Psoas muscle (tissue), 8 donors: ENCODE measurements at places on chromosomes 2 and 18. TPM values are rescaled to one million over a fixed set of nuclear protein-coding genes. Genes with fewer than 3 reads are reported as not detected.

GRCh38 chr18:33593261-33593660 lies 15.2 kb downstream of the ASXL3 start:
- H3K4me3 ChIP-seq: no peak overlapping the region
- H3K36me3 ChIP-seq: no peaks in the 10 kb centered on the region
- no peak overlapping the region for H3K27ac ChIP-seq
- H3K4me1 ChIP-seq: no peaks in the 10 kb centered on the region
- DNase-seq: no peak

DNA sequence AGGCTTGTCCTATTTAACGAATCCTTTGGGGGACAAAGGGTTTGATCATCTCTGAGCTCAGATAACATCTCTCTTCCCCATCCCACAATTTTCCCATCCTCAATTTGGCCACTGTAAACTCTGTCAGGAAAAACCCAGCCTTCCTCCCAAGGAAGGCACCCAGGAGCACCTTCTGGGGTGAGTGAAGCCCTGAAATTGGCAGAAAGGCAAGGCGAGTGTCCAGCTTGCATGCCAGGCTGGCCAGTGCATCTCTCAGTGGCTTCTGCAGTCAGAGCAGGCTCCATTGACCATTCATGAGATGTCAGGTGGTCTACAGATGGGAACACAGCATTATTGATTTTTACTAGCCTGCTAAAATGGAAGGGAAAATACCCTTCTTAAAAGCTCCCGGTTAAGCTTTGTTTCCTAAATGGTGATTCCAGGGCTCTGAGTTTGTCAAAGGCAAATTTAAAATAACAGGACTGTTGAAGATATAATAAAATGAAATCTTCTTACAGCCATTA lies 83.2 kb upstream of the BOD1L2 start:
- H3K4me3 ChIP-seq: no peak overlapping the region
- H3K4me1 ChIP-seq: no peaks in the 10 kb centered on the region
- H3K27ac ChIP-seq: no peak overlapping the region

DNA sequence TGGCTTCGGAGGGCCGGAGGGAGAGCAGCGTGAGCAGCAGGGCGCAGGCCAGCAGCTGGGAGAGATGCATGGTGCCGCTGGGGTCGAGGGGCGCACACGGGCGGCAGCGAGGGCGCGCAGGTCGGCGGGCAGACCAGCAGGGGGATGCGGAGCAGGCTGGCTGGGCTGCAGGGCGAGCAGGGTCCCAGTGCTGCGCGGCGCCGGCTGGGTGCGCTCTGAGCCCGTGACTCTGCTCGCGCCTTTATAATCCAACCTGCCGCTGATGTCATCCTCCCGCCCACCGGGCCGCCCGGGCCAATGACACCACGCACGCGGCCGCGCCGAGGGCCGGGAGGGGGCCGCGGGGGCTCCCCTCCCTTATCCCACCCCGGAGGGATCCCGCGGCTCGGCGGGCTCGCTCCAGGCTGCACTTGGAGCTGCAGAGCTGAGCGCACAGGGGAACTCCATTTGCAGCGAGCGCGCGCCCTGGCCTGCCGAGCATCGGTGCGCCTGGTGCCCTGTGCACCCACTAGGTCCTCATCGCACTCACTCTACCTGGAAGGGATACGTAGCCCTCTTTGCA lies at the start of gene NPPC:
Gene NPPC (minus strand): TSS at position 217 of the 562 bp plus-strand sequence. CDS start 147 bp downstream, at position 70.
- H3K36me3 ChIP-seq: no peaks in the 10 kb centered on the region
- peaks cover 22% of the 10 kb centered on the region for H3K4me1 ChIP-seq
- H3K27me3 ChIP-seq: no peaks in the 10 kb centered on the region
- no peak within 1 kb of the TSS for H3K27ac ChIP-seq

GRCh38 chr18:5746844-5747243 lies 148.5 kb downstream of the TMEM200C start:
- no peak overlapping the region for H3K4me3 ChIP-seq

Gene ANO7
- total RNA-seq: 0.82 TPM

Gene ZNF892
- 2.1 TPM for total RNA-seq
